Activated T-helper 1 cell treated with anti-CD3 and anti-CD28 coated beads, Interleukin-2, amount 50 U/mL, for 16 hours (primary cell): ENCODE measurements at places on chromosomes 12 and 14.

GRCh38 chr12:99493197-99493596 lies 154.4 kb upstream of the GARIN6 start:
- no peak for DNase-seq

DNA sequence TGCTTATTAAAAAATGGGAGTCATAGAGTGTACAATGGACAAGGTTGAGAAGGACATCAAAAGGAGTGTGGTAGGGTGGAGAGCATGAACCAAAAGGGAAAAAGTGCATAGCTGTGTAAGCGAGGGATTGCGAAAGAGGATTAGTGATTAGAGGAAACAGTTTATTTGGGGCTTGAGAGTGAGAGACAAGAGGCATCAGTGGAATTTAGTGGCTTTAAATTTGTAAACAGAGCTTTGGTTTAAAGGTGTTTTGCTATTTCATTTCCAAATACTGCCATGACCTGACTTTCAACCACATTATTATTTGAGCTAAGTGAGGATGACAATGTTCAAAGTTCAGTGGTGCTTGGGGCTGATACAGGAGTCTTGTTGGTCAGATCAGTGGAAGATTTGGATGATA lies 53.4 kb downstream of the SLC16A7 start:
- DNase-seq, result no peak

- no peak for DNase-seq
Measured at GRCh38 chr12:19988459-19988873, 379.9 kb upstream of the PDE3A start.

DNA sequence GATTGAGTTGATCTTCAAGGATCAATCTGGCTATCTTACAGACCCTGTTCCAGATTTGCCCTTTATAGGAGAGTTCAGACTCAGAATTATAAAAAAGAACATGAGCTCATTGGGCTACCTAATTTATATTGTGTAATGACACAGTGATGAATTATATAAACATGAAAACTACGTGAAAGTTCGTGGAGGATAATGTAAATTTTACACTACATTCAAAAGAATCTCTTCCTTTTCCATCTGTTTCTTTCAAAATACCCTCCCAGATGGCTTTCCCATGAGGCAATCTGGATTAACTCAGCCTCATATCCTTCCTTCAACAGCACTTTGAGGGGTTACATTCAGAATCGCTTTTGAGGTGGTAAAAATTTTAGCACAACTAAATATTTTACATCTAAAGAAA lies 129.3 kb downstream of the HMGA2 start:
- no peak for DNase-seq

DNA sequence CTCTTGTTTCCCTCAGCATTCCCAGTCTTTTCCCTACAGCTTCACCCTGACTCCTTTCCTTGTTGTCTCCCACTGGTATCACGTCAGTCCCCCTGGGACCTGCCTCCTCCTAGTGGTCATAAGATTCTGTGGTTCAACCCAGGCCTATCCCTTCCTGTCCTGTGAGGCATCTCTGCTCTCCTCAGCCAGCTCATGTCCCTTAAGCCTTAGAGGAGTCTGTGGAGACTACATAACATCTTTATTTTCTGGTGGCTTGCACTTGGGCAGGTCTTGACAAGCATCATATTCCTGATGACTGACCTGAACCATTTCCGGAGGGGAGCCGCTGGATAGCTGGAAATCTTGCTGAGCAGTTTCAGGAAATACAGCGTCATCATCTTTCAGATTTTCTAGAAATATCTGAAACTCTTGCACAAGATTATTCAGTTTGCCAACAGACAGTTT lies 688 bp downstream of the C12orf71 start:
- no peak for DNase-seq

DNA sequence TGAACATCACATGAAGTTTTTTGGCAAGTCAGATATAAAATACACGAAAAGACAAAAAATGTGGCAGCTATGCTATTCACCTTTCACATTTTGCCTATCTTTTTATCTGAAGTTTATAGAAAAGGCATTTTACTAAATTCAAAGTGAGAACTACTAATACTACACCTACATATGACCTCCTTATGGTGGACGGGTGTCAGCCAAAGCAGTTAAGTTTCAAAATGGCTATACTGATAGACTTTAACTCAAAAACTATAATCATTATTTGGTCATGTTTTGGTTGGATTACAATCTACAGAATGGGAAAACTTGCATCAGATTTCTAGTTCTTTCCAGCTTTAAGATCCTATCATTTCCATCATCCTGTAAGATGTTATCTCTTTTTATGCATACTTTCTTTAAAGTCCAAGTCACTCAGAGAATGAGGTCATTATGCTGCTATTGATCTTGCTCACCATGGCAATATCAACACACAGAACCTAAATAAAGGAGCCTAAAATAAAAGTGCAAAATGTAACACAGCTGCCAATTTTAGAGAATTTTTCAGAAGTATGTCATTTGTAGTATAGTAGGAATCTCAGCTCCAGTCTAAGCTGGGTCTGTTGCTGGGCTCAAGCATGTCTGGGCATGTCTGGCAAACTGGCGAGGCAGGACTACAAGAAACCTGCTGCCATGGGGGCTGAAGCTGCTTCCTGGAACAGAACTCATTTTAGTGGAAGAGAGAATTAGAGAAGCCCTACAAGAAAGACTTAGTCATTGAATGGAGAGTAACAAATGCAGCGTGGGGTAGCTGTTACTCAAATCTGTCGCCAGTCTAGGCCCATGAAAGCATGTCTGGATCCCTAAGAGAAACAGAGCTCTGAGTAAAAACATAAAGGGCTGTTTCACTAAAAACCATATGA lies 7.6 kb upstream of the AEBP2 start:
- no peak for DNase-seq

- no peak for DNase-seq
Measured at GRCh38 chr12:78703820-78704525, 160.6 kb upstream of the SYT1 start.

GRCh38 chr14:75069121-75069810 lies at the start of gene ZC2HC1C:
ZC2HC1C (plus strand) TSS chr14:75069641; CDS start chr14:75070574, 933 bp downstream.
- DNase-seq, result peak; percentile 16
